ENCODE measurements at places on chromosomes 3 and 15.

DNA sequence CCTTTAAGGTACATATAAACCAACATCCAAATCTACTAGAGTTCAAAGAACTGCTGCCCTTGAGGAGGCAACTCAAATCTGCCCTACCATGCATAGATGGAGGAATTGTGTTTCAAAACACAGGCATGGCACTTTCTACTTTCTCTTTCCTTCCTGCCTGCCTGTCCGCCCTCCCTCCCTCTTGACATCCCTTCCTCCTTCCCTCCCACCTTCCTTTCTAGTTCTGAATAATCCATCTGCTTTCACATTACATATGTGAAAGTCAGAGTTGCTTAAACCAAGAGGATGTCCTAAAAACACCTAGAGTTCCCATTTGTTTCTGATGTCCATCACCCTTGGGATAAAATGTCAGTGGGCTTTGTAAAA is 537.6 kb downstream of the FOXP1 start:
- DNase-seq, result no peak

- no peak for DNase-seq
Observed at GRCh38 chr15:73928971-73929627, 2.8 kb downstream of the LOXL1 start.

DNA sequence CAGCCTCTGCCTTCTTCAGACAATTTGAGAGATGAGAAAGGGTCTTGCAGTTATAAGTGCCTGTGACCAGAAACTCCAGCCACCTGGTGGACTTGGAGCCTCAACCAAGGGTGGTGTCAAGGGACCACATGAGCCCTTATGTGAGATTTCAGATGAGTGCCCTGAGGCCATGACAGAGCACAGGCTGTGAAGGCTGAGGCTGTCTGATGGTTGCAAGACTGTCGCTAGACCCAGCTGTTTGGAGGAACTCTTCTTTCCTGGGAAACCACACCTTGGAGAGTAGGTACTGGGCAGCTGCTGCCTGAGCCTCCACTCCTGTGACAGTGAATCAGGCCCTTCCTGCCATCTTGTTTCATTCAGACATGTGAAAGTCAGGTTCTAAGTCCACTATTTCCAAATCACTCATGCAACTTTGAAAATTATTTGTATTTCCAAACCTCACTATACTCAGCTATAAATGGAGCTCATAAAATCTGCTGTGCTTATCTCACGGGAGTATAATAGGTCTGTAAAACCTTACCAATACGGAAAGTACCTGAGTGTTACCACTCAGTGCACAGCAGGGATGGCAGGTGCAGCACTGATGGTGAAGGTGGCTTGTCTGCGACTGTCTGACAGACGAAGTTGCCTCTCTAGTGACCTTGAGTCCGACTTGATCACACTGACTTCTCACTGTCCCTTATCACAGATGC is 99.4 kb downstream of the RPL39L start:
- DNase-seq, result no peak

DNA sequence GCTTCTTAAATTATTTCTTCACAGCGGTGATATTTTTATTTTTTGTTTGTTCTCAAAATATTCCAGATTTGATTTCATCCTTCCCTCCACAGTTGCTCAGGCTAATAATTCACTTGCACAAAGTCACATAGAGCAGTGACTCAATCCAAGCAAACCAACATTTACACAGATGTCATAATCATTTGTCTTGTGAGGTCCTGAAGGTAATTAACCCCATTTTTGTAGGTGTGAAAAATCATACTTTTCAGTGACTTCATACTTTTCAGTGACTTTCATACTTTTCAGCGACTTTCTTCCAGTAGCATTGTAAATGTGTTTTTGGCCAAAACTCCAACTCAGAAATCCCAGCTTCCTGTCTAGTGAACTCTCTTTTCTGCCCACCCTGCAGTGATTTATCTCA is 32.1 kb downstream of the CD200 start:
- DNase-seq, result no peak

- no peak for DNase-seq
Observed at GRCh38 chr3:135229018-135229495, 434.0 kb downstream of the EPHB1 start.

- DNase-seq, result no peak
Observed at GRCh38 chr3:94967196-94967595, 904.3 kb downstream of the NSUN3 start.

DNA sequence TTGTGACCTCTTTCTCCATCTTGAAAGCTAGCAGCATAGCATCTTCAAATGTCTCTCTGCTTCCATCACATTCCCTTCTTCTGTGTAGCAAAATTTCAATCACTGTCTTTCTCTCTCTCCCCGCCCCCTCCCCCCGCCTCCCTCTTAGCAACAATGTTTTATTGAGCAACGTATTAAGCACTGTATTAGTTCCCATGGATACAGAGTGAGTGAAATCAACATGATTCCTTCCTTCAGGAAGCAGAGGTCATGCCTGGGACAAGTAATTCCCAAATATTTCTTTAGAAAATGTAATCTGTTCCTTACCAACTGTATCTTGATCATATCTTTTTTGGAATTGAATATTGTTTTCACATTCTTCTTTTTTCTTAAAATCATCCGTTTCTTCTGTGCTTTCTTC is 373.7 kb upstream of the NECTIN3 start:
- no peak for DNase-seq

- no peak for DNase-seq
Observed at GRCh38 chr15:78387246-78388037, 47.3 kb downstream of the CRABP1 start.

- DNase-seq, result no peak
Observed at GRCh38 chr15:44009038-44009437, 182.2 kb downstream of the WDR76 start.

DNA sequence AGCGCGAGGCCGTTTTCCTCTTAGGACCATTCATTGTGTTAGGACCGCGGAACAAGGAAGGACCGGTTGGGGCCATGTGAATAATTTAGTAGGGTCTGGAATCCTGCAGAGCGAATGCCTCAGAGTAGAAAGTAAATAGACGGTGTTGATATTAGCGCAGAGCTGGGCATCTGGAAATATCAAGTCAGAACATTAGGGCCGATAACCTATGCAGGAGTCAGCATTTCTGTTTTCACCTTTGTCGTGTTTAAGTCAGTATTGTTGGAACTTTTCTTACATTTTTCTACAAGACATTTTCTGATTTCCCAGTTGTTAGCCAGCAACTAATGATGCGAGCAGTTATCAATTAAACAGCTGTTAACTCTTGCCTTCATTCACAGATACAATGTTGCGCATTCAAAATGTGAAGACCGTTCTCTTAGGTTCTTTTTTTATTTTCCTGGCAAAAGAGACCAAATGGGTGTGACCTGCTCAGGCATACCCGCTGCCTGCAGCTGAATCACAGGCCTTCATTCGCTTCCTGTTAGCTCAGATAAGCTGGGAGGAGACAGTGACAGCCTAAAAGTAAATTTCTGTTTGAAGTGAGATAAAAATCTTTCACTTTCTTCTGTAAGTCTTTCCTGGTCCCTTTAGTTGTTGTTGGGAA is 966 bp upstream of the PKM start:
- DNase-seq, result no peak

DNA sequence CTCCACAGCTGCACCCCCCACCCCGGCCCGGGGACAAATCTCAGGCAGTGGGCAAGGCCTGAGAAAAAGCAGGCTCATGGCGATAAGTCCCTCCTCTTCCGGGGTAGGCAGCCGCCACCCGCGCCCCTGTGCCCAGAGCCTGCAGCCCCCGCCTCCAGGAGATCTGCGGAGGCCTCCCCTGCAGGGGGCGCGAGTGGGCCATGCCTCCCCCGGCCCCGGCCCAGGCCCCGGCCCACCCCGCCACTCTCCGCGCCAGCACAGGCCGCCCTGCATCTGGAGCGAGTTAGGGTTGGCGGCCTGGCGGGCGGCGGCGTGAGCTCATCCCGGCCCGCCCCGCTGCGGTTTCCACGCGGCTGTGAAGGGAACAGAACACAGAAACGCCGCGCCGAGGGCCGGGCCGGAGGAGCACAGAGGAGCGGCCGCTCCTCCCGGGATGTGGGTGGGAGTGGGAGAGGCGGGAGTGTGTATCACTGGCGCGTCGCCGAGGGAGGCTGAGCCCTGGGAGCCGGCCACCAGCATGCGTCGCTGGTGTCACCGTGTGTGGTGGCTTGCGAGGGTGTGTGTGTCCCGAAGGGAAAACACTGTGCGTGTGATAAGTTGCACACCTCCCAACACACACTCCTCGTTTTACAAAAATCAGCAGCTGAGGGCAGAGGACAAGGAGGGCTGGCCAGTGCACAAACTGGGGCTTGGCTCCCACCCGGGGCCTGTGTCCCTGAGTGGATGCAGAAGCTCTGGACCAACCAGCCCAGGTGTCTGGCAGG is 17.2 kb downstream of the MYL3 start:
- DNase-seq, result peak; percentile 35

- no peak for DNase-seq
Observed at GRCh38 chr3:72821161-72821781, 27.0 kb downstream of the SHQ1 start.

GRCh38 chr3:12070098-12070497 is 65.9 kb downstream of the SYN2 start:
- no peak for DNase-seq

- no peak for DNase-seq
Observed at GRCh38 chr3:107370907-107371306, 6.3 kb upstream of the CCDC54 start.

GRCh38 chr15:84863565-84864443 is 20.7 kb upstream of the SLC28A1 start:
- DNase-seq, result no peak

DNA sequence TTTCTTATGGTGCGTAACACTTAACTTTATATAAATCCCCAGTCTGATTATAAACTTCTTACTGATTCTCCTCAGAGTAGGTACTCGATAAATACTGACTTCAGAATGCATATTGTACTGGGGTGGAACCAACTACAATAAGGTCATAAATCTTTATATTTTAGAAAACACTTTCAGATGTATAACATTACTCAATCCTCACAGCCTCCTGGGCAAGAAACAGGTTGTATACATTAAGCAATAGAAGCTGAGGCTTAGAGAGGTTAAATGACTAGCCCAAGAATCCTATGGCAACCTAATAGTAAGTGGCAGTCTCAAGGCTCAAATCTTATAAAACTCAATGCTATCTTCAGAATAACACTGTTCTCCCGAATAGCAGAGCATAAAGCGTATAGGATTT is 9.1 kb downstream of the VPS13C start:
- no peak for DNase-seq

DNA sequence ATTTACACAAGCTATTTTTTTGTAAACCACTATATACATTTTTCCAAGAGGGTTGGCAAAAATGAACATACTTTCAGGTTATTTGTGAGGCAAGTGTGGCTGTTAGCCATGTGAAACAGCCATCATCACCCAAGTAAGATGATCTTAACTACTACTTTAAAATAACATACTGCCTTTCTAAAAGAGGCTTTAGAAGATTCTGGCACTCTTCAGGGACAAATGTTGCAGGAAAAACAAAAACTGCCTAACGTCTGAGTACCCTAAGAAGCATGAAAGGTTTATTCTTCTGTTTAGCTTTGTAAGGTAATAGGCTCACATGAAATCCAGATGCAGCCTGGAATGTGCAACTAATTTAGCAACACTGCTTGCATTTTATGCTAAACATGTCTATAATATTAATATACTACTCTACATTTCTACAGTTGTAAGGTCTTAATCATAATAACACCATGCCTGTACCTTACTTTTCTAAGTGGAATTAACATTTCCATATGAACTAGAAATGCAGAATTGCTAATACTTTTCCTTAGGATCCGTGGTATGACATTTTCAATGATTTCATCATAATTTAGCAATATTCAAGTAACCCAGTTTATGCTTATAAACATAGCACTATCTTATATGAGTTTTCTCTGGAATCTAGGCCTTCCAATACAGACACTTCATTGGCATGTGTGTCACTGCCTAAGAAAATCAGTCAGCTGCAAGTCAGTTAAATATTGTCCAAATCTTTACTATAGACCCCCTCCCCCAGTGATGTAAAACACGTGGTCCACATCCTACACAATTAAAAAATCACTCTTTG is 4.5 kb upstream of the LSAMP start:
- DNase-seq, result no peak

DNA sequence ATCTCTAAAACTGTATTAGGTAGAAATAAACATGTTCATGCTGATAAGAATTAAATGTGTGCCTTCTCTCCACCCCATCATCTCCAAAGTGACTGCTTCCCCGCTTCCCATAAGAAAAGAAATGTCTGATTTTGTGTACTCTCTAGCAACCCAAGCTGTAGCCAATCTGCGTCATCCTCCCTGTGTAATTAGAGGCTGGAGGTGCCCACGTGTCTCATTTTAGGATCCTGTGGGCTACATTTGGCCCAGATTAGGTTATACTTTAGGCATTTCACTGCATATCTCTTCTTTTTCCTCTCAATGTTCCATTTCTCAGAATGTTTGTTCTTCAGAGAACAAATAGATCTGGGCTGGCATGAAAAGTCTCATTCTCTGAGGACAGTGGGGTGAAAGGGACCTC is 19.3 kb upstream of the ZNF148 start:
- DNase-seq, result no peak
